Effector CD4-positive, alpha-beta T cell (primary cell): ENCODE measurements at places on chromosomes 16 and 17.
A peak's percentile ranks its signal among the peaks of the same experiment; 100 is the strongest.

DNA sequence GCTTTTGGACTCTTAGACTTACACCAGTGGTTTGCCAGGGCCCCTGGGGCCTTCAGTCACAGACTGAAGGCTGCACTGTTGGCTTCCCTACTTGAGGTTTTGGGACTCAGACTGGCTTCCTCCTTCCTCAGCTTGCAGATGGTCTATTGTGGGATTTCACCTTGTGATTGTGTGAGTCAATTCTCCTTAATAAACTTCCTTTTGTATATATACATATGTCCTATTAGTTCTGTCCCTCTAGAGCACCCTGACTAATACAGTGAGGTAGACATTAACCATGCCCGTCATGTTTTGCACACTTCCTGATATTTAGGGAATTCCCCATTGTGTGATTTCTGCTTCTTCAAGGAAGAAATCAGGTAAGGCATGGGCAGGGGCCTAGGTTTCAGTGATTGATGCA, 147.8 kb upstream of the CA10 start:
- DNase-seq: no peak

DNA sequence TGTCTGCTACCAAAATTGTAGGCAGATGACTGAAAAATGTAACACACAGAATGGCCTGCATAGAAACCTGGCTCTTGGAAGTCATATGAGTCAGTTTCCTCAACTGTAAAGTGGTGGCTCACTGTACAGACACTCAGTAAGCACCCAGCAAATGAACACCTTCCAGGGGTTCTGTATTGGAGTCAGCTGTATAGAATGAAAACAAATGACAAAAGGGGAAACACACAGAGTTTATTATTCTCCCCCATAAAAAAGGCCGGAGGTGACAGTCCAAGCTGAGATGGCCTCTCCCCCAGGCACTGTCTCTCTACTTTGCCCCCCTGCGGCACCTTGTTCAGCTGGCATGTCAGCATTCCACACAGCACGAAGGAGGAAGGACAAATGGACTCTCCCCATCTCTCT, 6.2 kb upstream of the MEOX1 start:
- DNase-seq: no peak

- peak; percentile 10 for DNase-seq
Measured at GRCh38 chr17:78890498-78890897, 12.5 kb downstream of the CEP295NL start.

DNA sequence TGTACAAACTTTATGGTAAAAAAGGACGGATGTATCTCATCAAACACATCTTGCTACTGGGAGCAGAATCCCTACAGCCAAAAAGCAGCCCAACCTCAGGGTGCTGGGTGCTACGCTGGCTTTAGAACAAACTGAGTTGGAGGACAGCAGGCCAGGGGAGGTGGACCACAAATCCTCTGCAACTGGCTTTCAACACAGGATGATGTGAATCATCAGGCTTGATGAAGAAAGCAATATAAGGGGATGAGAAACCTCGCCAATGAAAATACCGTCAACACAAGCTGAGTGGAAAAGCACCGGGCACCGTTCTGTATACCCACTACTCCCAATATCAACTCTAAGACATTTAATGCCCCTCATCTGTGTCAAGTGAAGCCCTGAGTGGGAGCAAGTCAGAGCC, 14.3 kb downstream of the HBQ1 start:
- DNase-seq: no peak

DNA sequence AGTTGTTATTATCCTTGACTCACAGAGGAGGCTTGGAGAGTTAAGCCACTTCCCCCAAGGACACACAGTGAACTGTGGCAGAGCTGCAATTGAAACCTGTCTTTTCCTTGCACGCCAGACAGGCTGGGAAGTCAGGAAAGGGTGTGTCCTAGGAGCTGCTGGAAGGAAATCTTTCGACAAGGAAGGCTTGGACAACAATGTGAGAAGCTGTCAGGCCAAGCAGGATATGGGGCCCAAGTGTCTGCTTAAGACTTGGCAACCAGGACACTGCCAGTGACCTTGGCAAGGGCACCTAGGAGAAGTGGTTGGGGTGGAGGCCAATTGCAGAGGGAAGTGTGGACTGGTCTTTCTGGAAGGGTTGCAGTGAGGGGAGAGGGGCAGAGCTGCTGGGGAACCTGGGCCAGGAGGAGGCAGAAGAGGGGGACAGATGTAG, 2.1 kb upstream of the CAMKK1 start:
- no peak for DNase-seq

DNA sequence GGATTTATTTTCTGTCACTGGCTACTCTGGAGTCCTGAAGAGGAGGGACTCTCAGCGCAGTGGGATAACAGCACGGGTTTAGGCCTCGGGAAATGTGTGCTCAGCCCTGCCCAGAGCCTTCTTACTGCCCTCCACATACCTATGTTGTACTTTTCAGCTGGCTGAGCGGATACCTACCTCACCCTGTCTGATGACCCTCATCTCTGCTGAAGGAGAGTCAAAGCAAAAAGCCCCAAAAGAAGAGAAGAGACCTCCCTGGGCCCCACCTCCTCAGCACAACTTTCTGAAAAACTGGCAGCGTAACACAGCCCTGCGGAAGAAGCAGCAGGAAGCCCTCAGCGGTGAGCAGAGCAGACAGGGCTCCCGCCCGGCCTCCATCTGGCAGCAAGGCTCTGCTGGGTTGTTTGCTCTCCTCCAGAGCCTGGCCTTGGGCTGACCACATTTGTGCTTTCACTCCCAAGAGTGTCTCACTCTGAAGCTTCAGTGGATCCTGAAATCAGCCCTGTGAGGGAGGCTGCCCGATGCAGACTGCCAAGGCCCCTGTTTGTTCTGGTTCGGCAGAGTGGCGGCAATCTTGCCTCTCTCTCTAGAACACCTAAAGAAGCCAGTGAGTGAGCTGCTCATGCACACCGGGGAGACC, 10.3 kb downstream of the MYCBPAP start:
- no peak for DNase-seq

GRCh38 chr17:18371455-18371854, 6.1 kb upstream of the EVPLL start:
- DNase-seq: no peak
